Stimulated activated CD8-positive, alpha-beta memory T cell treated with anti-CD3 and anti-CD28 coated beads, Interleukin-15, amount 100 ng/mL, for 24 hours (primary cell): ENCODE measurements at places on chromosomes 2 and 18.

GRCh38 chr2:135786823-135787222 lies 45.2 kb downstream of the UBXN4 start:
- DNase-seq = no peak

GRCh38 chr2:63866009-63866709 lies 24.5 kb downstream of the UGP2 start:
- DNase-seq = no peak

DNA sequence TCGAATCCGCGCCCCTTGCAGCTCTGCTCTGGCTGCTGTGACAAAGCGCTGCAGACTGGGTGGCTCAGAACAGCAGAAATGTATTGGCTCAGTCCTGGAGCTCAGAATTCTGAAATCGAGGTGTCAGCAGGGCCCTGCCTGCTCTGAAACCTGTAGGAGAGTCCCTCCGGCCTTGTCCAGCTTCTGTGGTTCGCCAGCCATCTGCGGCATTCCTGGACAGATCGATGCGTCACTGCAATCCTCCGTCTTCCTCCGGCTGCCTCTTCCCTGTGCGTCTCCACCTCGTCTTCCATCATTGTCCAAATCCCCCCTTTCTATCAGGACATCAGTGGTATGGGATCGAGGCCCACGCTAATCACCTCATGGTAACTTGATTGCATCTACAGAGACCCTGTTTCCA lies 115.2 kb downstream of the RNF144A start:
- no peak for DNase-seq

GRCh38 chr2:40165509-40165844 lies 286.4 kb downstream of the SLC8A1 start:
- DNase-seq = no peak

DNA sequence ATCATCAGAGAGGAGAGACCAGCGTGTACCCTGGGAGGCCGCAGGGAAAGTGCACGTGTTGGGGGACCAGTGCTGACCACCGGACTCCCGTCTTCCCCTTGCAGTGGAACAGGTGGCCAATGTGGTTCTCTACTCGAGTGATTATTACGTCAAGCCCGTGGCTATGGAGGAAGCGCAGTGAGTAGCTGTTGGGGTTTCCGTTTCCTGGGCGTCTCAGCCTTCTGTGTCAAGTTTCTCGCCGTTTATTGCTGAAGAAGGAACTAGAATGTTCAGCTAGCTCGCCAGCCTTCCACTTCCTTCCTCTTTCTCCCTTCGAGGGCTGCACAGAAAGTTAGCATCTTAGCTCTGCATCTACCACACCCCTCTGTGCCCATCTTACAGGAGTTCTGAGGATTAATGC lies 22.8 kb upstream of the DGKD start:
- peak; percentile 34 for DNase-seq

DNA sequence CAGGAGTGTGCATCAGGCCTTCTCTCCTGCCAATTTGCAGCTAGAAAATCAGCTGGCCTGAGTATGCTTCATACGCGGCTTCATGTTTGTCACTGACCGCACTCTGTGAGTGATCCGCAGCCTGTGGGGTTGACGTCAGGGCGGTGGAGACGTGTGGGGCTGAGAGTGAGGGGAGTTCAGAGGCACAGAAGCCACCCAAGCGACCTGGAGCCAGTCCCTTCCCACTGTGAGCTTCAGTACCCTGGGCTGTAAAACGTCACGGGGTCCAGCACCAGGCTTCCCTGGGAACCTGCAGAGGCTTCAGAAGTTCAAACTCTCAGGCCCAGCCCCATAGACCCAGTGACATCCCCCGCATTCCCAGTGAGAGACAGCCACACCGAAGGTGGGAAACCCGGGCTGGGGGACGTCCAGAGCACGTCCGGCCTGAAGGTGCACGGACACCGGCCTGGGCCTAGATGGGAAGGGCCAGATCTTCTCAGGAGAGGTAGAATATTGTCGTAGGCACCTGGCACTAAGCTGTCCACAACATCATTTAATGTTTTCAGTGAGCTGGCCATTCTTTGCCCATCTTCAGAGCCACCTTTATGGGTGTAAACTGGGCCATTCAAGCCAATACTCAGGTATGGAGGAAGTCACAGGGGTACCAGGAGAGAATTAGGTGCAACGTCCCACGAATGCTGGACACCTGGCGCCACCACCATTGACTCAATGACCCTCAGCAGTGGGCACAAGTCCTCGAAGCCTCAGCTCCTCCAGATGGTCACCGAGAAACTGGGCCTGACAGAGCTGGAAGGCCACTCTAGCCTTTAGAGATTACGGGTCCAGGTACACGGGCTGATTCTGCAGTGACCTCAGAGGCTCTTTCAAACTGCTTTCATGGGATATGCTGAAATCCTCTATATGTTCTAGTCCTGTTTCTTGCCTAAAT lies 235.6 kb upstream of the MYT1L start:
- DNase-seq = no peak

- no peak for DNase-seq
These were observed 75.9 kb downstream of the ACSL3 start for GRCh38 chr2:222936705-222937104.
